ENCODE measurements at places on chromosomes 5 and 9. TPM values are rescaled to one million over a fixed set of nuclear protein-coding genes. Genes with fewer than 3 reads are reported as not detected.

- DNase-seq = no peak
Measured at GRCh38 chr5:149117970-149118369, 23.3 kb upstream of the ABLIM3 start.

DNA sequence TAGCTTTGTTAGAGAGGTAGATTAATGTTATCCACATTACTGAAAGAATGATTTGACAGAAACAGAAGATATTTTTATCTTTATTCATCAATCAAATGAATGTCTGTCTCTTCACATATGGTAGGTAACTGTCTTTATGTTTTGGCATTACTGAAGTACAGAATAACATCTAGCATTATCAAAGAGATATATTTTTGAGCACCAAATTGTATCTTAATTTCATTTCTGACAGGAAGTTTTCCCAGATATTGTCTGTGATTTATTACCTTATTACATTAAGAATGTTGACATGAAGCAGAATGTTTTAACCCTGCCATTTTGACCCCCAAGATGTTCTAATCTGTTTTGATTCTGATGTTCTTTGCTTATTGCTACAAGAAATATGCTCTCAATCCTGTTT is 20.3 kb downstream of the CNTRL start:
- no peak for DNase-seq

Gene SLC6A19
- total RNA-seq = not detected

Gene EXOSC2
- 71.9 TPM for total RNA-seq

Gene DOLPP1
- total RNA-seq = 19.5 TPM

Gene IFNA13
- total RNA-seq = not detected

GRCh38 chr5:17330386-17330785 is 113.0 kb downstream of the BASP1 start:
- DNase-seq = no peak

DNA sequence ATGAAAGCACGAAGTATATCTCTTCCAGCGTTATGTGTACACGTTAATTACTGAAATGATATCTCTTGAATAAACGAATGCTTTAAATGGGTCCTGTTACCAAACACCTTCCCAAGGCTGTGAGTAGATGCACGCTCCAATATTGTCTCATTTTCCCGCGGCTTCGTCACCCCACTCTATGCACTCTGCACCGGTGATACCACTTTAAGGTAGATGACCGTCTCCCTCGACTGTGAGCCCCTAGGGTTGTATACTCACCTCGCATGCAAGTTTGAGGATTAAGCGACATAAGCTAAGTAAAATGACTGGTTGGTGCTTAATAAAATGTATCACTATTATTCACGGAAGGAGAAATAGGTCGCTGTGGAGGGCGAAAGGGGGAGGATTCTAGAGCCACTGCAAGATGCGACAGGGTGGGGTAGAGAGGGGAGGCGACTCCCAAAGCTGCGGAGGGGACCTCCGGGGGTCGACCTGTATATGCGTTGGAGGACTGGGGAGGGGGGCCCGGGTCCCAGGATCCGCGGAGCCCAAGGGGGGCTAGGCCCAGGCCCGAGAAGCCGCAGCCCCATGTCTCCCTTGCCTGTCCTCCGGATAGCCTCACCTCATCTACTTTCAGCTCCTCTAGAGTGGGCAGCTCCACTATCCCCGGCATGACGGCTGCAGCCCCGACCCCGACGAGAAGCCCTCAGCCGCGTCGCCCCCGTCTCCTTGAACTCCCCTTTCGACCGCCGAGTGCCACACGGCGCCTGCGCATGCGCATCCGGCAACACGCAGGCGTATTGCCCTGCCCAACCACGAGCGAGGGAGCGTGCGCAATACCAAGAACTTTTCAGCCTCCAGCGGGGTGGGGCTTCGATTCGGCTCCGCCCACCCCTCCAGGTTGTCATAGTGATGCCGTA is at the start of the genes MORN5 and NDUFA8:
Gene MORN5 (plus strand): TSS at position 883 of the 899 bp plus-strand sequence. CDS start 65 bp downstream, outside the sequence.
Gene NDUFA8 (minus strand): TSS at position 754 of the 899 bp plus-strand sequence. CDS start 102 bp downstream, at position 652.
- peak; percentile 99 for DNase-seq

Gene TUSC1
- not detected for total RNA-seq

DNA sequence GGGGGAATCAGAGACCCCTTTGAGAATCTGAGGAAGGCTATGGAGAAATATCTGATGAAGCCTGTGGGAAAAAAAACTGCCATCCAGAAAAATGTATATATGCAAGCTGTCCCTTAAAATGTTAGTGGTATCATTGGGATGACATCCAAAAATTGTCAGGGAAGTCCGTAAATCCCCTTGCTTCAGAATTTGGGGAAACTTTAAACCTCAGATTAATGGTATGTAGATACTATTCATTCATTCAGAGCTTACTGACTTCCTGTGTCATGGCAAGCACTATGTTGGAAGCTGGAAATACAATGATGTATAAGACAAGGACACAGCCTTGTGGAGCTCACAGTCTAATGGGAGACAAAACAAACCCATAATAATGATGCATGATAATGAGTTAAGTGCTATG is 10.9 kb upstream of the MOB3B start:
- DNase-seq = no peak

Gene MSMP
- total RNA-seq = 0.51 TPM

Gene PCDH1
- total RNA-seq = 2.7 TPM

Gene SLC1A3
- 5.8 TPM for total RNA-seq

GRCh38 chr5:139664727-139665351 is 16.7 kb downstream of the CXXC5 start:
- DNase-seq = no peak

DNA sequence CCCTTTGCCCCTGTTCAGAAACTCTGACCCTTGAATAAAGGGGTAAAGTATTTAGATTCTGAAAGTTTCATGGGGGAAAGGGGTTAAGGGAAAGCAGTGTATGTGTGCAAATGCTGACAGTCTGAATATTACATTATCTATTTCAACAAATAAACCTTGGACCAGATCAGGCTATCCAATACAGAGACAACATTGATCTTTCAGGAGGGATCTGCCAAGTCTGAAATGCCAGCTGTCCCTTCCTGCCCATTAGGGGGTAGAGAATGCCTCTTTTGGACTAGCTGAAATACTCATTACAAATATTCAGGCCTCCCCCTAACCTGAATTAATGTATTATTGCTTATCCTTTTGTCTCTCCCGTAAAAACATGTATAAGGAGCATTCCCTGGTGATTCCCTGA is 219.5 kb downstream of the NR3C1 start:
- no peak for DNase-seq

GRCh38 chr9:14500705-14501104 is 186.8 kb upstream of the NFIB start:
- no peak for DNase-seq

All from Daoy (cell line).